ENCODE measurements at places on chromosomes 7 and 10.

- no peak for DNase-seq
Observed at GRCh38 chr7:23474829-23475575, 4.7 kb upstream of the IGF2BP3 start.

DNA sequence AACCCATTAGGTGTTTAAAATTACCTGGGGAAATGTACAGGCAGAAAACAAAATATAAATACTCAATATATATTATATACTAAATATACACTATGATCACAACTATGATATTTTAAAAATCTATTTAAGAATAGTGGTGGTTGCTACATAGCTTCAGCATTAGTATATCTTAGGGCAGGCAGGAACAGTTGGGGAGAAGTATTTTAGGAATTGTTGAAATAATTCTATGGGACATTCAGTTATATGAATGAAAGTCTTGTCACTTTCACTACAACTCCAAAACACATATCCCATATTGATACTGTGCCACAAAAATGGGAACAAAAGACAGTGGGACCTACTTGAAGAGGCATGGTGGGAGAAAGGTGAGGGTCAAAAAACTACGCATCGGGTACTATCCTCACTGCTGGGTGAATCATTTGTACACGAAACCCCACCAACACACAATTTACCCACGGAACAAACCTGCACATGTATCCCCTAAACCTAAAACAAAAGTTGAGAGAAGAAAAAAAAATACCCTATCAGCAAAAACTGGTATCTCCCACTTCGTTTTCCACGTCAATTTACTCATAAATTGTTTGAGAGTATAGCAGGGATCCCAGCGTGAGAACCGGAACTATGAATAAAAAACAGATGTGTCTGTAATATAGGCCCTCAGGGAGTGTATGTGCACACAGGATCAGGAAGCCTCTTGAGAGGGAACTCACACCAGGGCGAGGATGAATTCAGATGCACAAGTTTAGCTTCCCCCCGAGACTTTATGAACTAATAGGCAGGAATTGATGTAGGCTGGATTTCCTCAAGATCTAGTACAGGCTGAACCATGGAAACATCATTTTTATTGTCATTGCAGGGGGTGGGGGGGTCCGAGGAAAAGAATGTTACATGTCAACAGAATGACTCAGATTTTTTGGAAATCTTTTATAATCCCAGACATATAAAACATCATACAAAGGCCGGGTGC is 16.2 kb downstream of the SLC16A12 start:
- DNase-seq: no peak

- no peak for DNase-seq
Observed at GRCh38 chr10:6635784-6636183, 55.7 kb upstream of the PRKCQ start.

- no peak for DNase-seq
Observed at GRCh38 chr7:106022193-106022821, 59.2 kb downstream of the CDHR3 start.

Measured in GM10248 (cell line).